ENCODE measurements at places on chromosomes 16 and 17. TPM values are rescaled to one million over a fixed set of nuclear protein-coding genes. Genes with fewer than 3 reads are reported as not detected.

- no peak for DNase-seq
These were observed 28.0 kb downstream of the ZNF423 start for GRCh38 chr16:49827805-49828438.

- peak; percentile 92 for DNase-seq
These were observed 12.9 kb downstream of the ZNRF1 start for GRCh38 chr16:75011634-75012307.

- no peak for DNase-seq
These were observed 14.5 kb downstream of the ZFHX3 start for GRCh38 chr16:73033271-73033998.

DNA sequence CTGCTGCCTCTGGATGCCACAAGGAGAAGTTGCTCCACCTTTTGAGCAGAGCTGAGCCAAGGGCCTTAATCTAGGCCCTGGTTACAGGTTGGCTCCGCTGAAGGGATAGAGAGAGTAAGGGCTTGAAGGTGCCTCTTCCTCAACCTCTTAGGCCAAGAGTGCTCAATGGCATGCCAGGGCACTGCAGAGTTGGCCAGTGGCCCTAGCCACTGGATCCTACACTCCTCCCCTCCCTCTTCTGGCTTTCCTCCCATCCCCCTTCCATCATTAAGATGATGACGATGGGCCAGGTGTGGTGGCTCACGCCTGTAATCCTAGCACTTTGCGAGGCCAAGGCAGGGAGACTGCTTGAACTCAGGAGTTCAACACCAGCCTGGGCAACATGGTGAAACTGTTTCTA, 50.5 kb downstream of the MYO18A start:
- no peak for DNase-seq

- peak; percentile 47 for DNase-seq
These were observed 14.0 kb upstream of the ELAC2 start for GRCh38 chr17:13031718-13032350.

DNA sequence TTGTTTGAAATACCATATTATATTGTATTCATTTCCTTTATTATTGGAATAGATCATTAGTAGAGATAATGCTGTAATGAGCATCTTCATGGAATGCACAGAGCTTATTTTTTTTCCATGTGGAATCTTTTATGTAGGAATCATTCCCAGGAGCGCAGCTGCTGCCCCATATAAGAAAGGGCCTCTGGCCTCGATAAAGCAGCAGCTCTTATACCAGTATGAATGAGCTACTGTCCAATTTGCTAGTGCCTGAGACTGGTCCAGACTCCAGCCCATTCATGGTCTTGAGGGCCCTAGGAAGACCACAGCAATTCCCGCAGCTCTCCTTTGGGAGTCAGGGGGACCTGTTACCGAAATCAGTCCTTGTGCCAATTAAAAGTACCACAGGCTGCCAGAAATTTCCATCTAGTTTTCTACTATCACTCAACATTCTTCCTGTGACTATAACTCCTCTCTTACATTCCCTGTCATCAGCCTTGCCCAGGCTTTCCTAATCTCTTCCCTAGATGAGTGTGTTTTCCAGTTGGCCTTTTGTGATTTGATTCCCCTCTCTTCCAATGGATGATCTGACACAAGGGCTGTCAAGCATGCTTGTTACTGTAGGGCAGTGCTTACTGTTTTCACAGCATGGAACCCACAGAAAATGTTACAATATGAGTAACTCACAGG, 1.9 kb downstream of the ZNF843 start:
- no peak for DNase-seq

GRCh38 chr16:474420-475122, 49.1 kb downstream of the RAB11FIP3 start:
- no peak for DNase-seq

GRCh38 chr17:78268191-78268874, 36.9 kb downstream of the TMEM235 start:
- DNase-seq: no peak

DNA sequence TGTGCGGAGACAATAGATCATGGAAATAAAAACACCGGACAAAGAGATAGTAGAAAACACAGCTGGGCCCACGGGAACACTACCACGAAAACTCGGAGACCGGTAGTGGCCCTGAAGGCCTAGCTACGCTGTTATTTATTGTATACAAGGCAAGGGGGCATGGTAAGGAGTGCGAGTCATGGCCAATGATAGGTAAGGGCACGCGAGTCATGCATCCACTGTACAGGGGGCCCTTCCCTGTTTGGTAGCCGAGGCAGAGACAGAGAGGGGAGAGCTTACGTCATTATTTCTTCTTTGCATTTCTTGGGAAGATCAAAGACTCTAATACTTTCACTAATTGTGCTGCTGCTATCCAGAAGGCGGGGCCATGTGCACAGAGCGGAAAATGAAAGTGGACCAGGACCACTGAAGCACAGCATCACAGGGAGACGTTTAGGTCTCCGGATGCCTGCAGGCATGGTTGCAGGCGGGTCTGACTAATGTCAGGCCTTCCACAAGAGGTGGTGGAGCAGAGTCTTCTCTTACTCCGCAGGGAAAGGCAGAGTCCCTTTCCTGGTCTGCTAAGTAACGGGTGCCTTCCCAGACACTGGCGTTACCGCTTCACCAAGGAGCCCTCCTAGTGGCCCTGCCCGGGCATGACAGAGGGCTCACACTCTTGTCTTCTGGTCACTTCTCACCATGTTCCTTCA, 74.4 kb upstream of the ARL4D start:
- DNase-seq: no peak

- peak; percentile 64 for DNase-seq
These were observed 5.5 kb upstream of the SLC25A35 start for GRCh38 chr17:8300627-8301242.

GRCh38 chr16:3651461-3652372, 2.8 kb upstream of the DNASE1 start:
- DNase-seq: no peak

DNA sequence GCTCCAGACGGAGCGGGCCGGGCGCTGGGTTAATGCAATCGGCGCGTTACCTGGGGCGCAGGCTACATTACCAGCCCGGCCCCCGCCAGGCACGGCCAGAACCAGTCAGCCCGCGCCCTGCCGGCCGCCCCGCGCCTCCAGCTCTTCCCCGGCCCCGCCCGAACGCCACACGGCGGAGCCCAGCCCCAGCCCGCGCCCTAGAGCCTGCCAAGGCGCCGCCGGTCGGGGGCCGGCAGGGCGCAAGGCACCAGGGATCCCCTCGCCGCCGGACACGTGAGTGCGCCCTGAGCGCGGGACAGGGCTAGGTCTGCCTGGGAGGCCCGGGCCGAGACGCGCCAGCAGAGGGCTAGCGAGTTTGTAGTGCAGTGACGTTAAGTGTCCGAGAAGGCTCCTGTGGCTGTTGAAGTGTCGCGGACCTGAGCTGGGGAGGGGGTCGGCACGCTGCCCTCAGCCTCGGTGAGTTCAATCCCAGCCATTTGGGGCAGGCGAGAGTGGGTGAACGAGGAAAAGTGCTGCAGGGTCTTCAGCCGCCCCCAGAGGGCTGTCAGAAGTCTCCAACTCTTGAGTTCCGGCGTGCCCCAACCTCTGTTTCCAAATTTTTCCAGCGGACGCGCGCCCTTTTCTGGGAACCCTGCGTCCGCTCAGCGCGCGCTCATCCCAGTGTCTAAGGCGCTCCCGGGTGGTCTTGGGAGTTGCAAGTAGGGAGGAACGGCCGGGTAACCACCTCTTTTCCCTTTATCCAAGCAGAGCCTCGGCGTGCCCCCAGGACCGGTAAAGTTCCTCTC, at the start of gene SLC6A2:
SLC6A2 (plus strand) TSS at position 92 of the 785 bp plus-strand sequence. CDS start 707 bp downstream, outside the sequence.
- no peak for DNase-seq

The CLEC18B gene
- not detected for total RNA-seq

The BPTF gene
- 44.4 TPM for total RNA-seq

The KRTAP4-6 gene
- total RNA-seq: not detected

All from IMR-90 (cell line).